Temporal lobe (tissue), 4 donors: ENCODE measurements at places on chromosomes 11 and 22. TPM values are rescaled to one million over a fixed set of nuclear protein-coding genes. Genes with fewer than 3 reads are reported as not detected.

CNGA4 gene
- 0.25 TPM for total RNA-seq

ESAM gene
- total RNA-seq: 6.1 TPM

CRYAB gene
- total RNA-seq: 7.4 TPM

ATXN10 gene
- total RNA-seq: 262 TPM

UPB1 gene
- total RNA-seq: 0.25 TPM

FBXO7 gene
- total RNA-seq: 39.3 TPM
